Osteoblast (primary cell): ENCODE measurements at places on chromosomes 11 and 22. TPM values are rescaled to one million over a fixed set of nuclear protein-coding genes. Genes with fewer than 3 reads are reported as not detected.

GRCh38 chr11:19018901-19019300 is 41.6 kb downstream of the MRGPRX2 start:
- H3K4me3 ChIP-seq: no peak overlapping the region
- H3K27ac ChIP-seq: no peak overlapping the region
- no peak for DNase-seq
- no peaks in the 10 kb centered on the region for H3K36me3 ChIP-seq

DNA sequence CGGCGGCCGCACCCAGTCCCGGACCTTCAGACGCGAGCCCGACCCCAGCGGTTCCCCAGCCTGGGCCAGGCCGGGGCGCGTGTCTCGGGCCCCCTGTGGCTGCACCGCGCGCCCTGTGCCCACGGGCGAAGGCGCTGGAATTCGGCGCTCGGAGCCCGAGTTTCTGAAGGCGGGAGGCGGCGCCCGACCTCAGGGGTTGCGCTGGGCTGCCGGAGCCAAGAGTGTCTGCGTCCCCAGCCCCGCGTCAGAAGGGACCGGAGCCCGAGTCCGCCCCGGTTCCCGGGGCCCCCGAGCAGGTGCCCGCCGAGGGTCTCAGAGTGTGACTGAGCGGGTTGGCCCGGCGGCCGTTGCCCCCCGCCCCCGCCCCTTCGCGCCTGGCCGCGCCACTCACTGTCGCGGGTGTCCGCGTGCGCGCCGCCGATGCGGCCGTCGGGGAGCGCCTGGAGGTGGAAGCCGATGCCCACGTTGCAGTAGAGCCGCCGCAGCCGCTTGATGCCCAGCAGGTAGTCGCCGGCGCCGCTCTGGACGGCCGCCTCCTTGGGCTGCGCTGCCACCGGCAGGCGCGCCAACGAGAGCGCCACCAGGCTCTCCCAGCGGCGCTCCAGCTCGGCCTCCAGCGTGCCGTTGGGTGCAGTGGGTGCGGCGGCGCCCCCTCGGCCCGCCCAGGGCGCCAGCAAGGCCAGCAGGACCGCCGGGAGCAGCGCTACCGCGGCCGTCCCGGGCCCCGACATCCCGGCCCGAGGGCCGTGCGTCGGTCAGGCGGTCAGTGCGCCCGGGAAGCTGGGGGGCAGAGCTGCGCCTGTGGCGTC is 583 bp downstream of the FGF4 start:
- H3K4me3 ChIP-seq: no peak overlapping the region
- H3K4me1 ChIP-seq: no peaks in the 10 kb centered on the region
- no peaks in the 10 kb centered on the region for H3K36me3 ChIP-seq
- peaks cover 86% of the 10 kb centered on the region for H3K27me3 ChIP-seq

- DNase-seq: no peak
- H3K36me3 ChIP-seq: no peaks in the 10 kb centered on the region
- no peak overlapping the region for H3K4me3 ChIP-seq
- peaks cover 2% of the 10 kb centered on the region for H3K27me3 ChIP-seq
These were observed 66.8 kb upstream of the GRK3 start for GRCh38 chr22:25497716-25498115.

DNA sequence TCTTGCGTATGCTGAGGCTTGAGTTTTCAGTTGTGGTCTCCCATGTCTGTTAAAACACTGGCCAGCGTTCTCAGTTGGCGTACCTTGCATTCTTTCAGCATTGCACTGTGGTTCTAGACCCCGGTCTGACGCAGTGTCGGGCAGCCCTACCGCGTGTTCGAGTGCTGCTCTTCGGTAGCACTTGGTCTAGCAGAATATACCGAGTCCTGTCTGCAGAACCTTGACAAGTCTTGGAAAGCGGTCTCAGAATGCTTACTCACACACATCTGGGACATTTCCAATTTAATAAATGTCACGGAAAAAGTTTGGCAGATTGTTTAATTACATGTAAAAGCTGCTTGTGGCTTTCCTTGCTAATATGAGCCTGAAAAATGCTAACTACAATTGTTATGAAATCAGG is 32.6 kb downstream of the PPFIA1 start:
- H3K27ac ChIP-seq: peak overlapping the region; percentile 37
- no peaks in the 10 kb centered on the region for H3K27me3 ChIP-seq
- H3K4me3 ChIP-seq: no peak overlapping the region
- peaks cover 11% of the 10 kb centered on the region for H3K36me3 ChIP-seq

The LDHA gene
- 680 and 798 TPM in 2 replicates for total RNA-seq
